ENCODE measurements at places on chromosomes 5 and 9.

DNA sequence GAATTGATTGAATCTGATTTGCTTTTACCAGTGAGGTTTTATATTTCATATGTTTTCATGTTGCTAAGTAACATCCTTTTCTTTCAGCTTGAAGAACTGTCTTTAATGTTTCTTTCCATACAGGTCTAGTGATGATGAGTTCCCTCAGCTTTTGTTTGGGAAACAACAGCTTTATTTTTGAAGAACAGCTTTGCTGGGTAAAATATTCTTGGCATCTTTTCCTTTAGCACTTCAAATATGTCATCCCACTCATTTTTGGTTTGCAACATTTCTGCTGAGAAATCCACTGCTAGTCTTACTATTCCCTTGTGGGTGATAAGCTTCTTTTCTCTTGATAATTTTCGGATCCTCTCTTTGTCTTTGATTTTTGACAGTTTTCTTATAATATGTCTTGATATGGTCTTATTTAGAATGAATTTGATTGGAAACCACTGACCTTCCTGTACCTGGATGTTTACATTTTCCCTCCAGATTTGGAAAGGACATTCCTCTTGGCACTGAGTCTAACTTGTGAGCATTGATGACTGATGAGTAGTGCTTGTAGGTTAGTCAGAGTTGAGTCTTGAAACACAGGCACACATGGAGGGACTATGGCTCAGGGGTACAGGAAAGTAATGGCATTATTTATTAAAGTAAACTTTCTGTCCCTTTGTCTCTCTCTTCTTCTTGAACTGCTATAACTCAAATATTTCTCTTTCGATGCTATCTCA lies 220.3 kb downstream of the SPATA31D1 start:
- no peak for DNase-seq

- DNase-seq, result no peak
Measured at GRCh38 chr9:15843931-15844330, 291.1 kb downstream of the CCDC171 start.

DNA sequence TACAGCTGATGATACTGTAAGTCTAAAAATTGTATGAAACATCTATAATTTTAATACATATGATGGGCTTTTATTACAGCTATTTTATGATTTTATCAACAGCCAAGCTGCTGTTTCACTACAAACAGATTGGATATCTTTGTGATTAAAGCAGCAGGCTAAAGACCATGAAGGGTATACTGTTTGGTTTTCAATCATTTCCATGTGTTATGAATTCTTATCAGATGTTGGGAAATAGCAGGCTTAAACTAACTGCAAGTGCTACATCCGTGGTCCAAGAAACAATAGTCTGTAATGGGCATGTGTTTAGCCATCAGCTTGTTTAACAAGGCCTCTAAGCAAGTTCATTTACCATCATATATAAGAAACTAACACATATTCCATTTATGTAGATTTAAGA lies 107.5 kb downstream of the CWC27 start:
- DNase-seq, result no peak

DNA sequence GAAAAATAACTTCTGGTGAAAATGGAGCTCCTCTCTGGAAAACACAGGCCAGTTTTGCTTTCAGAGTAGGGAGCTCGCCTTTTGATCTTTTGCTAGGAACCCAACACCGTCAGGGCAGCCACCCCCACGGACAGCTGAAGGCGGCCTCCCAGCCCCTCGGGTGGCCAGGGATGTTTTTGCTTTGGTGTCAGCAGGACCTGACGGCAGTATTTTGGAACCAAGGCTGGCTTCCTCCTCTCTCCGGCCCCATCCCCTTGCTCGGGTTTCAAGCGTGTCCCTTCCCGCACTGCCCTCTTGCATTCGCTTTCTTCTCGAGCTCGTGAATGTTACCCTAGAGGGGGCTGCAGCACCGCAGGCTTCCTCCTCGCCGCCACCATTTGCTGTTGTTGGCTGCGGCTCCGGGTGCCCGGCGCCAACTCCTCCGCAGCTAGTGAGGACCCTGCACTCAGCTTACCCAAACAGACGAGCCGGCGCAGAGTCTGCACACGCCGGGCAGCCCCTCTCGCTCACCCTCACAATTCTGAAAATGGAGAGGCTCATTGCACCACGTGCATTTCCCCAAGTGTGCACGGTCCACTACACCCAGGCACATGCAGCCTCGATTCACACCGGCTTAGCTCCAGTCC lies 35.5 kb upstream of the ADAMTSL1 start:
- no peak for DNase-seq

- DNase-seq, result peak; percentile 26
Measured at GRCh38 chr9:132849185-132849706, 28.8 kb downstream of the AK8 start.

GRCh38 chr5:76717222-76718083 lies 1.5 kb downstream of the F2R start:
- DNase-seq, result no peak
